ENCODE measurements at places on chromosomes 7 and 10. TPM values are rescaled to one million over a fixed set of nuclear protein-coding genes. Genes with fewer than 3 reads are reported as not detected.

TMEM236 gene
- 37.8 TPM for total RNA-seq

TRPV6 gene
- total RNA-seq = 0.35 TPM

STEAP1B gene
- 0.77 TPM for total RNA-seq

AFAP1L2 gene
- 23.4 TPM for total RNA-seq

ANKRD61 gene
- not detected for total RNA-seq

NODAL gene
- total RNA-seq = not detected

SPAG6 gene
- not detected for total RNA-seq

MEIG1 gene
- not detected for total RNA-seq

PLCE1 gene
- 39.3 TPM for total RNA-seq

FAM25G gene
- not detected for total RNA-seq

A1CF gene
- total RNA-seq = 25.3 TPM

ADGRA1 gene
- not detected for total RNA-seq

DGKI gene
- 0.46 TPM for total RNA-seq

GPR15LG gene
- 467 TPM for total RNA-seq

CYP2W1 gene
- 2.3 TPM for total RNA-seq

FAM221A gene
- 13.4 TPM for total RNA-seq

FAM131B gene
- 1.6 TPM for total RNA-seq

LLCFC1 gene
- not detected for total RNA-seq

SFR1 gene
- total RNA-seq = 8.6 TPM

STOX1 gene
- 2.9 TPM for total RNA-seq

CTAGE4 gene
- total RNA-seq = 9.5 TPM

SPDYE16 gene
- not detected for total RNA-seq

OR2A42 gene
- total RNA-seq = not detected

TET1 gene
- 5.7 TPM for total RNA-seq
